ENCODE measurements at places on chromosomes 5 and 9.

DNA sequence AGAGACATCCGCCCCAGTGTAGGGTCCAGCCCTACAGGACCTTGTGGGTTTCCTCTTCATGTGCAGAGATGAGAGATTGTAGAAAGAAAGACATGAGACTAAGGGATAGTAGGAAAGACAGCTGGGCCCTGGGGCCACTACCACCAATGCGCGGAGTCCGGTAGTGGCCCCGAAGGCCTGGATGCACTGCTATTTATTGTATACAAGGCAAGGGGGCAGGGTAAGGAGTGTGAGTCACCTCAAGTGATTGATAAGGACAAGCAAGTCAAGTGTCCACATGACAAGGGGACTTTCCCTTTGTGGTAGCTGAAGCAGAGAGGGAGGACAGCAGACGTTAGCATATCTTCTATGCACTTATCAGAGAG is 6.2 kb upstream of the TMEM141 start:
- DNase-seq = no peak

DNA sequence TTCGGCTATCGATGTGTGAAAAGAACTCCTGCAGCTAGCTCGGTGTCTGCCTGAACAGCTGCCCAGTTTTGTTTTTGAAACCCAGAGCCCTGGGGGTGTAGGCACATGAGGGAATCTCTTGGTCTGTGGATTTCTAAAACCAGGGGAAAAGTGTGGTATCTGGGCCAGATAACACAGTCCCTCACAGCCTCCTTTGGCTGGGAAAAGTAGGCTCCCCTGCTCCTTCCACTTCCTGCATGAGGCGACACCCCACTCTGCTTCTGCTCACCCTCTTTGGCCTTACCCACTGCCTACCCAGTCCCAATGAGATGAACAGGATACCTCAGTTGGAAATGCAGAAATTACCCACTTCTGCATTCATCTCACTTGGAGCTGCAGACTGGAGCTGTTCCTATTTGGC is 9.5 kb upstream of the CDO1 start:
- no peak for DNase-seq

DNA sequence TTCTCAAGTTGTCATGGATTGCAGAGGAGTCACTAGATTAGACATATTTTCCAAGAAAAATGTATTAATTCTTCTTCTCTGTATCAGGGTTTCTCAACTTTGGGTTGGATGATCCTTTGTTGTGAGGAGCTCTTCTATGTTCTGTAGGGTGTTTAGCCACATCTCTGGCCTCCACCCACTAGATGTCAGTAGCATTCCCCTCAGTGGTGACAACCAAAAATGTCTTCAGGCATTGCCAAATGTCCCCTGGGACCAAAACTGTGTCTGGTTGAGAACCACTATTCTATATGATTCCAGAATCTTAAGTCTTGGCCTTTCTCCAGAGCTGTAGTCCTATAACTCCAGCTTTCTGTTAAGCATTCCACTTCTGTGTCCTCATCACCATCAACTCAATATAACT is 220.9 kb downstream of the KIAA0825 start:
- DNase-seq = no peak

- no peak for DNase-seq
Measured at GRCh38 chr9:17349831-17350230, 215.0 kb downstream of the CNTLN start.

- no peak for DNase-seq
Measured at GRCh38 chr5:9483779-9484178, 62.1 kb downstream of the SEMA5A start.

DNA sequence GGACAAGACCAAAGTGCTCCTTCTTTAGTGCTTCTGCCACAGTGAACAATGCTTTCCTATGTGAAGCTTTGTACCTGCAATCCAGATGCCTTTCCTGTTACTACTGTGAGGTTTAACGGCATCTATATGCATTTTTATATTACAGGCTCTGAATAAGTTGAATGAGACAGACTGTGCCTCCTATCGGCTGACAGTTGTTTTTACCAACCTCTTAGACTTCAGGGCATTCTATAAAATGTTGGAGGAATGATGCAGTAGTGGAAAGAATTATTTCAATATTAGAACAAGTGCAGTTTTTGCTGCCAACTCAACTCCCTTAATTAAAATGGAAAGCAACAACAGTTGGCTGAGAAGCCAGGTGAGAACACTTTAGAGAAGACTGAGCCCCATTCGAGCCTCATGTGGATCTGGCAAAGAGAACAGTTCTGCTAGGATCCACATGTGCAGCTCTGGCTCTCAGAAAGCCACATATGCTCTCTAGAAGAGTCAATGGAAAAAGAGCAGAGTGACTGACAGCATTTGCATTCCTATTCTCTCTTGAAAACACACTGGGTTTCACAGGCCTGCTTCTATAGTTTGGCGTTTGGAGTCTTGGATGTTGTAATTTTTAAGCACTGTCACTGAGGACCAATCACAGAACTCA is 147.5 kb downstream of the LURAP1L start:
- DNase-seq = no peak

DNA sequence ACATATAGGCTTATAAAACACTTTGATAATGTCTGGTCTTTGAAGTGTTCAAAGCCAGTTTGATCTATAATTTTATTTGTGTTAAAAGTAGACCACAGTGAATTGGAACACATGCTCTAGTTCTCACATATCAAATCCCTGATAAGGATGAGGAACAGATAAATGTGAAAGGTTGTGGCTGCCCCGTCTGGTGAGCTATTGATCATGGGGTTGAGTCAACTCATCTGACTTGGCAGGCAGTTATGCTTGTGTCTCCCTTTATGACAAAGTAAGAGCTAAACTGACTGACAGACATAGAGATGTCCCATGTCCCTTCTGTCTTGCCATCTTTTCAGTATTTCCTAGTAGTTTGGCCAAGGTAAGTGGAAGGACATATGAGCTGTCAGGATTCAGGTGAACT is 2.9 kb upstream of the ERMP1 start:
- no peak for DNase-seq

DNA sequence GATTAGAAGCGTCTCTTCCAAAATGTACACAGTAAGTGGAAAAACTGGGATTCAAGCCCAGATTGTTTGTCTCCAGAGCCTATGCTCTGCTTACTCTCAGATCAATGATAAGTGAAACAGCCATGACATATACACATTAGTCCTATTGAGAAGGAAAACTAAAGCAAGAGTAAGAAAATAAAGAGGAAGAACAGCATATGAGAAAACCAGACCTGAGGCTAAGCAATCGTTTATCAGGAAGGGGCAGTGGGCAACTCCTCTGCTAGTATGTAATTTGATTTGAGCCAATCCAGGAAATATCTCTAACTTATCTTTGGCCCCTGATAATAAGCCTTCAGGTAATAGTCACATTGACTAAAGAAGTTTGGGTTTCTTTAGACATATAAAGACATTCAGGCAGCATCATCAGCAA is 789.9 kb upstream of the C9orf72 start:
- DNase-seq = peak; percentile 16

- no peak for DNase-seq
Measured at GRCh38 chr5:56532466-56532865, 282.9 kb upstream of the MAP3K1 start.
